ENCODE measurements at places on chromosomes 2 and 18.

DNA sequence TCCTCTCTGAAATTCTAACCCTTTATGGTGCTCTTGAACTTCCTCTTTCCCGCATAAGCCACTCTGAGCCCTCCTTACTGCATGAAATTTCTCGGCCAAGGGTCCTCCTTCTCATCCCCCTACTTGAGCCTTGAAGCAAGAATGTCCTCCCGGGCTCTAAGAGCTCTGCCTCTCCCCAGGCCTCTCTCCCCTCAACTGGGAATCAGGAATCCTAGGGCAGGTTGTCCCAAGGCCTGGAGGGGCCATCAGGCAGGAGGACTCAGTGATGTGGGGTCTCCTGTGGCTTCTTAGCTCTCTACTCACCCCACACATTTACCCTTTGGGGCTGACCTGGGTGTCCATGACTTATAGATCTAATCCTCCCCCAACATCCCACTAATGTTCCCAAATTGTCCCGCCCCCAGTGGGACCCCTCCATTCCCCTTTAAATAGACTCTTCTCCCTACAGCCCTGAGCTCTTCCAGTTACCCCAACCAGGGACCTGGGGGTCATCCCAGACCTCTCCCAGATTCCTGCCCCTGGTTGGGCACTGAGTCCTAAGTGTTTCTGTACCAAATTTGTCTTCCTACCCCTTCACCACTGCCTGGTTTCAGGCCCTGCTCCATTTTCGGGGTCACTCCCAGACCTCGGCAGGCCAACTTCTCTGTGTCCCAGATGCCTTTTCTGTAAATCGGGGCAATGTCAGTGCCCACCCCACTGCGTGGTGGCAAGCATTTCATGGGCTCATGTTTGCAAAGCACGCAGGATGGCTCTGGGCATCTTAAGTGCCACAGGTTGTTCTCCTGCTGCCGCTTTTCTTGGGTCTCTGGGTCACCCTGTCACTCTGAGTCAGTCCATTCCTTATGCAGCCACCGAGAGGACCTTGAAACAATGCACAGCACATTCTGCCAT lies 171.2 kb downstream of the ASB1 start:
- no peak for DNase-seq

DNA sequence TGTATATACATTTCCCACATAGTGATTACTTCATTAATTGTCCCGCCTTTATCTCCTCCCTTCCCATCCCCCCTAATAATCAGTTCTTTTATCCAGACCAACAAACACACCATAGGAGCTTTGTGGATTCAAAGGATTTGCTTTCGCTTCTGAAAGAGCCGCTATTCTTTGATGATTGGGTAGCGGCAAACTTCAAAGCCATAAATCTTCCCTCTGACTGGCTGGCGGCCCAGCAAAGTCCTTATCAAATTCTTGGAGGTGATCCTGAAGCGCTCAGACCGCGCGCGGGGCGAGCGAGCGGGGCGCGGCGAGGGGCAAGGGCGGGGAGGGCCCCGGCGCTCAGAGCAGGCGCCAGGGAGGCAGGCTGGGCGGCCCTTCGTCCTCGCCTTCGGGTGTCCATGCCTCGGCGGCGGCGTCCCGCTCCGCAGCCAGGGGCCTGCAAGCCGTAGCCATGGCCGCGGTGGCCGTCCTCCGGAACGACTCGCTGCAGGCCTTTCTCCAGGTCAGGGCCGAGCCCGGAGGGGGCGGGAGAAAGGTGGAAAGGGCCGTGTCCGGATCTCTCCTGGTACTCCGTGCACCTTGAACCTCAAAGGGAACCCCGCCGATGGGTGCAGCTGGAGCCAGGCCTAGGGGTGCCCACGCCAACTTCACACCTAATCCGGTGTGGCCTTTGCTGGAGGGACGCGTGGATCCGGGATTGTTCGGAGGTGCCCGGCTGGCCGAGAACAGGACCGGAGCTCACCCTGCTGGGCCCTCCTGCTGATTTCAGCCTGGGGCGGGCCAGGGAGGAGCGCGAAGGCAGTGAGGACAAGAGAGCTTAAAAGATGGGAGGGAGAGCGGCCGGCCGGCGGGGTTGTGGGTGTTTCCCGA lies at the start of gene SP5:
Gene SP5, plus strand, starts transcription at position 276 of the 870 bp plus-strand sequence. Its CDS starts 176 bp downstream, at position 452.
- DNase-seq = no peak

GRCh38 chr18:5973099-5973498 lies 77.8 kb upstream of the TMEM200C start:
- DNase-seq = no peak

- DNase-seq = no peak
Measured at GRCh38 chr2:233674995-233675394, 3.3 kb downstream of the UGT1A9 start.

- DNase-seq = no peak
Measured at GRCh38 chr2:138030459-138030858, 66.2 kb downstream of the HNMT start.

GRCh38 chr2:204072443-204073324 lies 136.1 kb downstream of the ICOS start:
- DNase-seq = peak; percentile 62

GRCh38 chr2:239728751-239729150 lies 296.4 kb downstream of the NDUFA10 start:
- no peak for DNase-seq

GRCh38 chr2:218567797-218568189 lies 358 bp downstream of the USP37 start:
- DNase-seq = no peak

DNA sequence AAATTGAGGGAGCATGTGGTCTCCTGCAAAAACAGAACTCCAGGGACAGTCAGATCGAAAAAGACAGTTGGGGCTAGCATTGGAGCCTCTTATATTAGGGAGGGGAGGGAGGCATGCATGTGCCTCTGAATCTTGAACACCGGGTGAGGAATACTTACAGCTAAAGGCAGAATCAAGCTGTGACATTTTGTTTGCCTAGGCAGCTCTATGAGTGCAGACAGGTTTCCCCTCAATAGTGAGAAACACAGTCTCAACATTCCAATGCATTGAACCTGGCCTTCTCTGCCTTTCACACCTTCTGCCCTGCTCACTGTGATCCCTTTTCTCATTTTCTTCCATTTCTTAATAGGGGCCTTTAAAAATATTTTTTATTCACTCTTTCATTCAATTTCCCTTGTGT lies 140.4 kb downstream of the THSD7B start:
- DNase-seq = no peak

DNA sequence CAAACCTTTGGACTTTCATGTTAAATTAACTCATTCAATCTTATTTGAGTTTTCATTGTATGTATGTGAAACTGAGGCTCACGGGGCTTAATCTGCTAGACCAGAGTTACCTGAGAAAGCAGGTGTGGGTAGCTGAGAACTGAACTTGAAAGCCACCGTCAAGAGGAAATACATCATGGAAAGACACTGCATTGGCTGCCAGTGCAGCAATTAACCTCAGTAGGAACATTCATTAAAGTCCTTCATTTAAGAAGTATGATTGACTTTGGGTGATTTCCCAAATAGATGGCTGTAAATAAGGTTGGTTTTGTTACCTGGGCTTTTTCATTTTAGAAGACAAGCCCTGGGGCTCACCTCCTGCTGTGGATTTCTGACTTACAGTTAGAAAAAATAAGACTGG lies 36.5 kb upstream of the MGAT5 start:
- no peak for DNase-seq

GRCh38 chr2:95007822-95008221 lies 17.7 kb upstream of the MAL start:
- DNase-seq = no peak

- DNase-seq = no peak
Measured at GRCh38 chr2:12714391-12715221, 2.1 kb upstream of the TRIB2 start.

DNA sequence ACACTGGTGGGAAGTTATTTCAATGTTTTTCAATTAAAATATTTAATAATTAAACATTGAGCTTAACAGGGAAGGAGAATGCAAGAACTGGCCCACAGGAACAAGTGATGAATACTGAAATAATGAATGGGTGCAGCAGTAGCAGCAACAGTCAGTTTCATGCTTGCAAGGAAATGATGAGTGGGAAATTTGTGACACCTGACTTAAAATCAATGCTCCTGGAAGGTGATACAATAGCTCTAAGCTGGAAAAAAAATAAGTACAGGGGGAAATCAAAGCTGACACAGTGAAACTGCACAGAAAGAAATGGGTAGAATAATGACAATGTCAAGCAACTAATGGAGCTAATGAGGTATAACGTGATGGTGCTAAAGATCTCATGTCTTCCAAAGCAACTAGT lies 184.5 kb downstream of the IKZF2 start:
- DNase-seq = no peak

DNA sequence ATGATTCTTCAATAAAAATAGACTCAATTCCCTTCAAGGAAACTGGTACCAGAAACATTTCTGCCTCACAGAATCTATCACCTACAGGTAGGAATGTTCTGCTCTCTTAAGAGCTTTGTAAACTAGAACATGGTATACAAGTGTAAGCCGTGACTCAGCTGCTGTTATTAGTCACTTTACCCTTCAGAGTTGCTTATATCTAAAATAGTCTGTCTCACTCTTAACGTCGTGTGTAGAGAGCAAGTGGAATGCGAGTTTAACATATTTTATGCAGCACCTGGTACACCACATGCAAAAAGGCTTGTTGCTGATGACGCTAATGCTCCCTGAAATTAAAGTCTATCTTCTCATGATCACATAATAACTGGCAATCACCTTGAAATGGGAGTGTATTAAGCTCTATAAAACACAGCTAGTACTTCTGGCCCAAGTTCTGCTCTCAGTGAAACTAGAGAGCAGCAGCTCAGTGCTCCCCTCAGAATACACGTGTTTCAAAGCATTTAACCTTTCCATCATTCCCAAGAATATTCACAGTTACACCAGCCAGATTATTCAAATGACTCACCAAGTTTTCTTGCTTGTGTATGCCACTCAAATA lies 420.0 kb downstream of the ZEB2 start:
- no peak for DNase-seq

GRCh38 chr2:168241208-168241607 lies 6.2 kb downstream of the STK39 start:
- no peak for DNase-seq

DNA sequence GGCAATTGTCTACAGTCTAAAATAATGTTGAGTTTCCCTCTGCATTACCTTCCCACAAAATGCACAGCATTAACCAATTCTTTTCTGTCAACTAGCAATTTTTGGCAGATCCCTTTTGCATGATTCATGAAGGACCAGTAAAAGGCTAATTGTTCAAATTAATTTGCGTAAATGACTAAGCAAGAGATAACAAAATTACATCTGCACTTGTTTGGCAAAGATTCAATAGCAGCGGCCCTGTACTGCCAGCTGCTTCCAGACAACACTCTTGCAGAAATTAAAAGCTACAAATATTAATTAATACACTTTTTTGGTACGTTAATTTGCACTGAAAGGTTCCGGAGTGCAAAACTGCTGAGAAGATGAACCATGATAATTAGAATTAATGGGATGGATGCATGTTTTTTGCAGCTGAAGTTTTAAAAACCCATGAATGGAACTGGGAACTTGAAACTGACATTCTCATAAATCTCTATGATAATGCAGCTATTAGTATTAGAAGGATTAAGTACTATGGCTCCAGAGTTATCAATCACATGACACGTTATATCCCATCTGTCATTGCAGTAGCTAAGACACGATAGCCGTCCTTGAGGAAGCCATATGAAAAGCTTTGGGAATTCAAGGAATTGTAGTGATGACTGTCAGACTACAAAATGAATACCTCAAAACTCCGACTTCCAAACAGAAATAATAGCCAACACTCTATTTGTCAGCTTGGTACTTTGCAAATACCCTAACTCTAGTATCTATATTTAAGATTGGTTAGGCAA lies 1268.3 kb upstream of the ACVR2A start:
- no peak for DNase-seq

DNA sequence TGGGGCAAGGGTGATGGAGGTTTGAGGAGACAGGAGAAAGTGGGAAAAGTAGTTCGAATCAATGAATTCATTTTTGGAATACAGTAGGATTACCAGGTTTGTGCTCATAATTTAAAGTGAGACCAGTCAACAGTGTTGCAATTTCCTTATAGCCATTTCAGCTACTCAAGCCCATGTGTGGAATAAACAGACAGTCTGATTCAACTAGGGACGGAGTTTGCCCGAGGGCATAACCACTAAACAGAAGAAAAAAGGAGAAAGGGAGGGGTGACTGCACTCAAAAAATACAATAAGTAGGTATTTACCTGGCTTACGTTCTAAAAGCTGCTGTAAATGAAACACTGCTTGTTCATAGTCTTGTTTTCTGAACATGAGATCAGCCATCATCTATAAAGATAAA lies 55.2 kb downstream of the TTC21B start:
- no peak for DNase-seq

GRCh38 chr2:217329023-217329431 lies 469.2 kb upstream of the TNP1 start:
- DNase-seq = no peak

- DNase-seq = no peak
Measured at GRCh38 chr2:239538357-239539052, 137.7 kb upstream of the HDAC4 start.

DNA sequence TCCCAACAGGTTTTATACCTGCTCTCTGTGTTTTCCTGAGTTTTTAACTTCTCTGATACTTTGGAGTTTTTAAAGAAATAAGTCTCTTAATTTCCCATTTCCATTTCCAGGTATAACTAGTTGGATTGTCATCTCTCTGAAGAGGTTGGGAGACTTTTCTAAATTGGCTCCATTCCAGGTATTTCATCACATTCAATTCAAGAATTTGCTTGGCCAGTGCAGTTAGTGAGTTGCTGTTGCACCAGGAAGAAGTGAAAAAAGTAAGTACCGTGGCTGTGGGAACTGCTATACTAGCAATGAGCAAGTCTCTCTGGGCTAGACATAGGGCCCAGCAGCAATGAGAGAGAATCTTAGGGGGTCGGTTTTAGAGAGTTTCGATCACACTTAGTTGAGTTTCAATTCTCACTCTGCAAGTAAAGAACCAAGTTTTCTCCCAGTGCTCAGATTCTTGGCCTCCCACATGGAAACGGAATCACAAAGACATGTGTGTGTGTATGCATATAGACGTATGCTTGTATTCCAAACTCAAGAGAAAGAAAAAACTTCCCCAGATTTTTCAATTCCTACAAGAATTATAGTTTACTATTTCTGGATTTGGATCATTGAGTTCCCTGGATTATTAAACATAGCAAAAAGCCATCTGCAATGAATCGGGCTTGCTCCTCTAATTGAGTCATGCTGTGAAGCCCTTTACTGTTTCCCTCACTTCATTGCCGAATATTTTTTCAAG lies 894.4 kb downstream of the BCL11A start:
- no peak for DNase-seq

DNA sequence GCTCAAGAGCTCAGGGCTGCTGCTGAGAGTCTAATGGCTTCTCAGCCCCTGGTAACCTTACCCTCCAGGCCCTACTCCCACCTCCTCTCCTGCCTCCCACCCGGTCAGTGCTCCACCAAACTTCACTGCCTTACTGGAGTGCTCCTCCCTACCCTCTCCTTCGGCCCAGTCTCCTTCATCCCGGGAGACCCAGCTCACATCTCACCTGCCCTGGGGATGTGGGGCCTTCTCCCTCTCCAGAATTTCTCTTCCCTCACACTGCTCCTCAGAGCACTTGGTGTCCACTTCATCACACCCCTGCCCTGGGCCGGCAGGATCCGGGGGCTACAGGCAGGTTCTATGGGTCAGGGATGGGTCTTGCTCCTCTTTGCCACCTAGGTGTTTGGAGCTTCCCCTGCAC lies 21.6 kb downstream of the PTPN18 start:
- DNase-seq = no peak

Data from activated T-cell treated with anti-CD3 and anti-CD28 coated beads for 24 hours (primary cell).